Panc1 (cell line): ENCODE measurements at places on chromosomes 7 and 10.

DNA sequence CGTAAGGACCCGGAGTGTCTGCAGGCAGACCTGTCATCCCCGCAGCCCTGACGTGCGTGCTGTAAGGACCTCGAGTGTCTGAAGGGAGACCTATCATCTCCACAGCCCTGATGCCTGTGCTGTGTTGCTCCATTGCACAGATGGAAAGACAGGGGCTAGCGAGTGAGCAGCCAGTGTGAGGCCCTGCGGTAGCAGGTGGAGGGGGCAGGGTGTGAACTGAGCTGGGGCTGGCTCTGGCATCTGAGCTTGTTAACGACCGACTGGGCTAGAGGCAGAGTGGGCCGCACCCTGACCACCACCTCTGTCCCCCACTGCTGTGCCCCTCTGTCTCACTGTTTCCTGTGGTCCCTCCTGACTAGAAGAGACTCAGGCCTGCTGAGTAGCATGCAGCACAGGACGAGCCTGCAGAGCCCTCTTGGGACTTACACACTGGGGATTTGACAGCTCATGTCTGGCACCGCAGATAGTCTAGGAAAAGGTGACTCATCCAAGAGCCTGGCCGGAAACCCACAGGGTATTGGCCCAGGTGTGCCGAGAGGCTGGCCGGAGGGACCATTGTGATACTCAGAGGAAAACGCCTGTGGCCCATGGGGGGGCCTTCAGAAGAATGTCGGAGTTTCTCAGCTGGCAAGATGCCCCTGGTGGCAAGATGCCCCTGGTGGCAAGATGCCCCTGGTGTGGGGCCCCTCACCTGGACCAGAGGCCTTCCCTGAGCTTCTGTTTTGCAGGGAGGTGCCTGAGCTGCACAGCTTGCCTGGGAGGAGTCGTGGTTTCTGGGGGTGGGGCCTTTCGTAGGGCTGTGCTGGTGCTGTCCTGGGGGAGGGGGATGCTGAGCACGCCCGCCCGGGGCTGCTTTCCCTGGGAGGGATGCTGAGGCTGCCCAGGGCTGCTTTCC, 34.3 kb downstream of the INPP5A start:
- DNase-seq = peak; percentile 79

- DNase-seq = no peak
These were observed 2.3 kb upstream of the PCGF6 start for GRCh38 chr10:103353281-103353680.

GRCh38 chr7:6579446-6579845, 2.2 kb downstream of the ZDHHC4 start:
- no peak for DNase-seq

- no peak for DNase-seq
These were observed 22.3 kb upstream of the SEC61G start for GRCh38 chr7:54781134-54781920.

GRCh38 chr10:22293747-22294404, 22.3 kb upstream of the COMMD3 start:
- DNase-seq = no peak

- no peak for DNase-seq
These were observed 155.0 kb downstream of the GALNT17 start for GRCh38 chr7:71286924-71287323.

DNA sequence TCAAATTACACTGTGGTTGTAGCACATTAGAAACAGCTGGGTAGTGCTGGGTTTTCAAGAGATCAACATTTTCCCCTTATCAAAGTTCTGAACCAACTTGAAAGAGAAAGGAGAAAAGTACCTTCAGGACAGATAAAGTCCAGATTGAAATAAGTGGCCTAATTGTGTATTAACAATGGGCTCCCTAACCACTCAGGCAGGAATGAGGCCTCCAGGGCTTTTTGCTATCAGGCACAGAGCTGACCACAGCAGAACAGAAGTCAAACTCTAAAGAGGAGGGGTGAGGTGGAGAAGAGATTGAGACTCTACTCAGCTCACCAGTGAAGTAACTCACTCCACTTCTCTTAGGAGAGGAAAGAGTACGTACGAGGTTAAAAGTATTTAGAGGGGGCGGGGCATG, 394.1 kb upstream of the PHF14 start:
- DNase-seq = no peak

- no peak for DNase-seq
These were observed 261.4 kb downstream of the SNX13 start for GRCh38 chr7:17678896-17679295.

- DNase-seq = no peak
These were observed 168.0 kb upstream of the ZNF32 start for GRCh38 chr10:43816351-43817321.

DNA sequence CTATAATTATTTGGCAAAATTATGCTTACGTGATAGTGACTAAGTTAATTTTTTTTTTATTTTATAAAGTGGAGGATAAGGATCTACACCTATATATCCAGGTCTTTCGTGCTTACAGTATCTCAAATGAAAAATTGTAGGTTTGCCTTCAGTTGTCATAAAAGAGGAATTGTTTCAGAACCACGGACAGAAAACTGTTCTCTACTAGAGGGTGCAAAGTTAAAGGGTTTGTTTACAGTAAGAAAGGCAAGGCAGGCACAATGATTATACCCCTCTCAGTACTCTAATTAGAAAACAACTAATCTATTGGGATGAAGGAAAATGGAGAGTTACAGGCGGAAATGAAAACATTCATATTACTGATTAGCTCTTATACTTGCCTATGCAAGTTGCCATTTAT, 1.5 kb downstream of the PCLO start:
- no peak for DNase-seq

GRCh38 chr7:49001610-49002033, 77.3 kb downstream of the CDC14C start:
- DNase-seq = peak; percentile 32

DNA sequence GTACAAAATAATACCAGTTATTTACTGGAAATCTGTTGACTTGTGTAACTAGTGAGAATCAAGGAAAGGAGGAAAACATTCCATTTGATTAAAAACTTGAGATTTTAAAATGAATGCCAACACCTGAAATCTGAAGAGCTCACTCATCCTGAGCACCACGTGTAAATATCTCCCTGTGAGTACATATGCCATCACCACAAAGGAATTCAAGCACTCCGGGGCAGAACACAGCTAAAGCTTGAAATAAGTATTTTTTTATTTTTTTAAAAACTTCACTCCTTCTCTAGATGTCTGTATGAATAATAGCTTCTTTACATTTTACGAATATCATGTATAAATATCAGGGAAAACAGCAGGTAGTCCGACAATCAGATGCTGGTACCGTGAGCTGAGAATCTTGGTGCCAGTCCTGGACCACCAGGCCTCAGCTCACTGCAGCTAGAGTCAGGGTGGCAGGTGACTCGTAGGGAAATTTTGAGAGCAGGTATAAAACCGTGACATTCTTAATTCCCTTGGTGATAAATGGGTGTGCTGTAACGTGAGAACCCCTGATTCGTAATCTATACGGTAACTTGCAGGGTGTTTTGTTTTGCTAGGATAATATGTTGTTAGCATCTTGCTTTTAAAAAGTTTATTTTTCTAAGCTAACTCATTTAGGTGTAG, 12.7 kb downstream of the LMTK2 start:
- no peak for DNase-seq

- DNase-seq = no peak
These were observed 61.4 kb upstream of the PPP1R3C start for GRCh38 chr10:91694170-91694794.

DNA sequence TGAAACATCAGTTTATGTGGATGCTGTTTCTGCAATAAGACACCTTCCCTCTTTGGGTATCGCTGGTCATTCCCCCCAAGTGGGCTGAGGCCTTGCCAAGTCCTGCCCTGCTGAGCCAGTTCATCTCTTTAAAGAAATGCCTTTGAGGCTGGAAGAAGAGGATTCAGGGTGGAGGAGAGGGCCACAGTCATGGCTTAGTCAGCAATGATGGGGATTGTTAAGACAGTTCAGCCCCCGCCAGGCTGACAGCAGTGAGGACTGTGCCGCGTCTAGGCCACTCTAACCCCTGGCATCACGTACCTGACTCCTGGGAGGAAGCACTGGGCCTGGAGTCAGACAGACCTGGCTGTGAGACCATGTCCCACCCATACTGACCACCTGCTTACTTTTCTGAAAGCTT, 48.3 kb downstream of the PNLIPRP2 start:
- no peak for DNase-seq

- DNase-seq = no peak
These were observed 72.4 kb downstream of the AUTS2 start for GRCh38 chr7:69670701-69671100.

DNA sequence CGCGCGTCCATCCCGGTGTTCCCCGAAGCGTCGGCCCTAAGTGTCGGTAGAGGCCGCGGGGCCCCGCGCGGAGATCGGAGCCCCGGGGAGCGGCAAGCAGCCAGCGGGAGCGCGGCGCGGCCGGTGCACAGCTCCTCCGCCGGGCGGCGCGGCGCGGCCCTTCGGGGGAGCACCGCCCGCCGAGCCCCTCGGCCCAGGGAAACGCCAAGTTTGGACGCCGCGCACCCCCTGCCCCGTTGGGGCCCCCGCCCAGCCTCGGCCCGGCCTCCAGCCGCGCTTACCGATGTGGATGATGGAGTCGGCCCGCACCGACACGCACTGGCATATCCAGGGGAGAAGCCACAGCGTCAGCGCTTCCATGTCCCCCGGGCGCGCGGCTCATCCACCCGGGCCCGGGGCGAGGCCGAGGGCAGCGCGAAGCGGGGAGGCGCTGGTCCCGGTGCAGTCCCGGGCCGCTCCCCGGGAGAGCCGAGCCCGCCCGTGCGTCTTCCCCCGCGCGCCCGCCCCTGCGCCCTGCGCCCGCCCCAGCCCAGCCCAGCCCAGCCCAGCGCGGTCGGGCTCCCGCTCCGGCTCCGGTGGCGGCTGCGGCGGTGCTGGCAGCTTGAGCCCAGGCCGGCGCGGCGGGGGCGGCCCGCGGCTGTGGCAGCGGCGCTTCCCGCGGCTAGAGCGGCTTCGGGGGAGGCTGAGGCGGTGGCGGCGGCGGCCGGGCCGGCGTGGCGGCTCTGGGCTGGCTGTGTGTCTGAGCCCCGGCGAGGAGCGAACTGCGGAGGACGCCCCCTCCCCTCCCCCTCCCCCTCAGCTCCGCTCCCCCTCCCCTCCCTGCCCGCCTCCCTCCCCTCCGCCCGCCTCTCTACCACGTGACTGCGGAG, at the start of gene GRID1:
Gene GRID1 (minus strand): TSS at position 763 of the 869 bp plus-strand sequence.
- DNase-seq = no peak

DNA sequence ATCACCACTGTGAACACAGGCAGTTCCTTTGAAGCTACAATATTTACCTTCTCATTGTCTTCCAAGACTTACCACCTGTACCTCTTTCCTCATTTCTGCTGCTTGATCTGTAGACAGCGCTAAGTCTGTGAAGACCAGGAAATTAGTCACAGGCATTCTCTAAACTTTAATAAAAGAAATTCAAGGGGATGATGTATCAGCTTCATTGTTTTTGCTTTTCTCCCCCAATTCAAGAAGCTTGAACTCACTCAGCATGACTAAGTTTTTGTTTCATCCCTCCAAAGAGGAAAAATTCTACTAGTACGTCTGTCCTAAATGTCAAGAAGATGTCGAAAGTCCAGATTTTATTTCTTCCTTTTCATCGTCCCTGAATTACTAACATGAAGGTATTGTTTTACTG, 75.3 kb upstream of the PPP1R9A start:
- no peak for DNase-seq

GRCh38 chr10:17425584-17426262, 28.7 kb downstream of the ST8SIA6 start:
- no peak for DNase-seq

DNA sequence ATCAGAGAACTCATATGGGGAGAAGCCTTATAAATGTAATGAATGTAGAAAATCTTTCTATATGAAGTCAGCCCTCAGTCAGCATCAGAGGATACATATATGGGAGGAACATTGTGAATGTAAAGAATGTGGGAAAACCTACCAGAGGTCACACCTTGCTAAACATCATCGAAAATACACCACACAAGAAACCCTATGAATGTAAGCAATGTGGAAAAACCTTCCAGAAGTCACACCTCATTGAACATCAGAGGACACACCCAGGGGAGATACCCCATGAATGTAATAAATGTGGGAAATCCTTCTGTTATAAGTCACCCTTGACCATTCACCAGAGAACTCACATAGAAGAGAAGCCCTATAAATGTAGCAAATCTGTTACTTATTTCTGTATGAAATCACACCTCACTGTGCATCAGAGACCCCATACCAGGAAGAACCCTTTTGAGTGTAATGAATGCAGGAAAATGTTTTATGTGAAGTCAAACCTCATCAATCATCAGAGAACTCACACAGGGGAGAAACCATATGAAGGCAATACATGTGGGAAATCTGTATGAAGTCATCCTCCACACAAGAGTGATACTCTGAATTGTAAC, 30.8 kb downstream of the ZNF12 start:
- no peak for DNase-seq

GRCh38 chr7:27344471-27344870, 101.9 kb downstream of the EVX1 start:
- no peak for DNase-seq

GRCh38 chr10:73655257-73655989, 406 bp downstream of the SYNPO2L start:
- no peak for DNase-seq

GRCh38 chr10:5813091-5813340, 218 bp downstream of the GDI2 start:
- no peak for DNase-seq

DNA sequence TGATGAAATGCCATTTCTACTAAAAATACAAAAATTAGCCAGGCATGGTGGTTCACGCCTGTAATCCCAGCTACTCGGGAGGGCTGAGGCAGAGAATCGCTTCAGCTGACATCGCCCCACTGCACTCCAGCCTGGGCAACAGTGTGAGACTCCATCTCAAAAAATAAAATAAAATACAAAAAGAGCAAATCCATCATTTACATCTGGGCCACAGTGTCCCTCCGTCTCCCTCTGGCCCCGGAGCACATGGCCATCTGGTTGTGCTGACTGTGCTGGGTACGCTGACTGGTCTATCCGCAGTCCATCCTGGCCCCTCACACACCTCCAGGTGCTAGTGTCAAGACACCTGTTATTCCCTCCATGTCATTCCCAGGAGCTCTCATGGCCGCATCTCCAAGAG, 42.1 kb downstream of the KCNH2 start:
- DNase-seq = no peak

- no peak for DNase-seq
These were observed 150.4 kb downstream of the MAD1L1 start for GRCh38 chr7:2082139-2082998.

GRCh38 chr10:113003052-113003451, 53.0 kb downstream of the TCF7L2 start:
- no peak for DNase-seq

DNA sequence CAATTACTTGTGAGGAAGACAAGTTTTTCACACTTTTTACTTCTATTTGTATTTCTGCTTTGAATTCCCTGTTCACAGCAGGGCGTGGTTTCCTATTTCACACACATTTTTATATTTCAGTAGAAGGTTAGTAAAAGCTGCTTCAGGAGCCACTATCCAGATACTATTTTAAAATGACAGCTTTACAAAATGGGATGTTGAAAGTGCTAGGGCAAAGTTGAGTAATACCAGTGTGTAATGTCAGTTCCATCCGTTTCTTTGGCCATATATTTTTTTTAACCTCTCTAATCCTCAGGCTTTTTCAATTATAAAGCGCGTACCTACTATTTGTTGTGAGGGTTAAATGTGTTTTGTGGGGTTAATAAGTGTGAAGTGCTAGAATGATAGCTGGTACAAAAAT, 276.6 kb downstream of the GPR158 start:
- no peak for DNase-seq
